M059J (cell line): ENCODE measurements at places on chromosomes 16 and 17. TPM values are rescaled to one million over a fixed set of nuclear protein-coding genes. Genes with fewer than 3 reads are reported as not detected.

DNA sequence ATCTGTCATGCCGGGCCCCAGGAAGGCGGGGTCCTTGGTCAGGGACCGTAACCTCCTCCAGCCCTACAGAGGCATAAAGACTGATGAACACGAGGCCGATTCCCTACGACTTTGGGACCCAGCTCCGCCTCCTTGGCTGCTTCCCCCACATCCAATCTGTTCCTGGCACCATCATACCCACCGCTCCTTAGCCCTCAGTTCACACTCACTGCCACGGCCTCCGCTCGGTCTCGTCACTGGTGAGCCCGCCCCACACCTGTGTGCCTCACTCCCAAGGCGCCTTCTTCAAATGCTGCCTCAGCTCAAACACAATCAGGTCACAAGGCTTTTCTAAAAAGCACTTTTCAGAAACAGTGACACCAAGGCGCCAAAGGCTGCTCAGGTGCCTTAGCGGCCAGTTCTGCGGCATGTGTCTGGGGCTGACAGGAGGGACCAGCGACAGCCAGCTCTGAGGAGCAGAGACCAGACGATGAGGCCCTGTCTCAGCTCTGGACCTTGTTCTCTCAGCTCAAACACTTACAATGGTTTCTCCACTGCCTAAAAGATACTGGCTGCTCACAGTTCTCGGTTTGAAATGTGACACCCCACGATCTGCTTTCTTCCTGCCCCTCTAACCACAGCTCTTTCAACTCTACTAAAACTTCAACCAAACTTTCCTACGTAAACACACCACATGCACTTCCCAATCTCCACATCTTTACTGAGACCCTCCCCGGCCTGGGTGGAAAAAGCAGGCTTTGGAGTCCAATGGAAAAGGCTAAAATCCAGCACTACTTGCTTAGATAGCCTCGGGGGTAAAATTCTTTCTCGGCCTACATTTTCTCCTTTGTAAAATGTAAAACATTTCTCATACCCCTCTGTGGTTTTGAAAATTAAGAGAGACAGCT is 33.2 kb downstream of the CYB5D2 start:
- DNase-seq = peak; percentile 34

- DNase-seq = no peak
These were observed 77.1 kb downstream of the PRKCA start for GRCh38 chr17:66379544-66379943.

DNA sequence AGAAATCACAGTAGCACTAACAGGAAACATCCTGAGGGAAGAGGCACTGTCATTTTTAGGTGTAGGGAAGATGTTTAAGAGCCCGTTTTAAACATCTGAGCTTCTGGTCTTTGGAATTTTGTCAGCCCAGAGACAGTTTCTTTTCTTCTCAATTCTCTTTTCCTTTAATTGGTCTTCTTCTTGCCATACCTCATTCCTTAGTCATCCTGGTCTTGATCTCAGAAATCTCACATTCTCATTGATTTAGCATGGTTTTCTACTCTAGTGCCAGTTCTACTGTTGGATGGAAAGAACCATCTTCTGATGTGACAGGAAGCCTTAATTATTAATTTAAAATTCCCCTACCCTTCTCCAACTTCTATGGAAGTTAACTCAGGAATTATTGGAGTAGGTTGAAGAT is 25.4 kb downstream of the BMERB1 start:
- peak; percentile 40 for DNase-seq

DNA sequence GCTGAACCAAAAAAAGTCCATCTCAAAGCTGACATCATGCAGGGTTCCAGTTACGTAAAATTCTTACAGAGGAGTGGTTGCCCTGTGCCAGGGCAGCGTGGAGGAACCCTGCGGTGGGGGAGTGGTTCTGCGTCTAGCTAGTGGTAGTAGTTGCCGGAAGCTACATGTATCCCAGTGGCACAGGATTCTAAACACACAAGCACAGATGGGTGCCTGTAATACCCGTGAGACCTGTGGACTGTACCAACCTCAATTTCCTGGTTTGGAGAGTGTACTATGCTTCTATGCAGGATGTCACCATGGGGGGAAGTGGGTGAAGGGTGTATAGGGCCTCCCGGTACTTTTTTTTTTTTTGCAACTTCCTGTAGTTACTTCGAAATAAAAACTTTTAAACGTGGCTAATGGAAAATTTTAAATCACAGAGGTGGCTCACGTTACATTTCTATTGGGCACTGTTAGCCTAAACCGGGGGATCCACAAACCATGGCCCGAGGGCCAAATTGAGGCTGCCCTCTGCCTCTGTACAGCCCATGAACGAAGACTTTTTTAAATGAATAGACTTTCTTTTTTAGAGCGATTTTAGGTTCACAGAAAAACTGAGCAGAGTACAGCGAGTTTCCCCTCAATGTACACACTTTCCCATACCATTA is 38.5 kb downstream of the TBC1D16 start:
- no peak for DNase-seq

GRCh38 chr16:78192734-78193488 is 93.5 kb downstream of the WWOX start:
- DNase-seq = no peak

The SLC5A11 gene
- total RNA-seq = not detected in 2 replicates

The SLC5A2 gene
- 0.10 TPM in 1 of 2 replicates, not detected in the other for total RNA-seq
